ENCODE measurements at places on chromosomes 1 and 21. TPM values are rescaled to one million over a fixed set of nuclear protein-coding genes. Genes with fewer than 3 reads are reported as not detected.

Gene NR1I3
- not detected for total RNA-seq

Gene NECTIN4
- not detected for total RNA-seq

Gene SLC44A5
- 0.34 TPM for total RNA-seq

Gene PRKAA2
- total RNA-seq, result not detected

Gene APCS
- not detected for total RNA-seq

DNA sequence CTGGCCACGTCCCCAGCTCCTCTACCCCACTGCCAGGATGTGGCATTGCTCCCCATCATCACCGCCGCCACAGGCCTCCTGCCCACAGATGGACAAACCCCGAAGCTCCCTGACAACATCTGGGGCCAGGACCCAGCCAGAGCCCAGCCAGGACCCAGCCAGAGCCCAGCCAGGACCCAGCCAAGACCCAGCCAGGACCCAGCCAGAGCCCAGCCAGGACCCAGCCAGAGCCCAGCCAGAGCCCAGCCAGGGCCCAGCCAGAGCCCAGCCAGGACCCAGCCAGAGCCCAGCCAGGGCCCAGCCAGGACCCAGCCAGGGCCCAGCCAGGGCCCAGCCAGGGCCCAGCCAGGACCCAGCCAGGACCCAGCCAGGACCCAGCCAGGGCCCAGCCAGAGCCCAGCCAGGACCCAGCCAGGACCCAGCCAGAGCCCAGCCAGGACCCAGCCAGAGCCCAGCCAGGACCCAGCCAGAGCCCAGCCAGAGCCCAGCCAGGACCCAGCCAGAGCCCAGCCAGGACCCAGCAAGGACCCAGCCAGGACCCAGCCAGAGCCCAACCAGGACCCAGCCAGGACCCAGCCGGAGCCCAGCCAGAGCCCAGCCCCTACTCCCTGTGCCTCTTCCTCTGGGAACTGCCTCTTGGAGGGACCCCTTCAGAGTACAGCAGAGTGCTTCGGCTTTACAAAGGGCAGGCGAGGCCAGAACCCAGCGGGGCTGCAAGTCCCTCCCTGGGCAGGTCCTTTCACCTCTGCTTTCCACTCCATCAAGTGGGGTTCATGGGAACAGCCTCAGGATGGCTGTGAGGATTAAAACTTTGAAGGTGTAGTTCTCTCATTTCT is 43.7 kb downstream of the DISP3 start:
- DNase-seq, result no peak

GRCh38 chr1:19654886-19655717 is 9.6 kb upstream of the HTR6 start:
- DNase-seq, result no peak

- DNase-seq, result peak; percentile 55
Measured at GRCh38 chr1:100924212-100924611, 28.3 kb downstream of the SLC30A7 start.

DNA sequence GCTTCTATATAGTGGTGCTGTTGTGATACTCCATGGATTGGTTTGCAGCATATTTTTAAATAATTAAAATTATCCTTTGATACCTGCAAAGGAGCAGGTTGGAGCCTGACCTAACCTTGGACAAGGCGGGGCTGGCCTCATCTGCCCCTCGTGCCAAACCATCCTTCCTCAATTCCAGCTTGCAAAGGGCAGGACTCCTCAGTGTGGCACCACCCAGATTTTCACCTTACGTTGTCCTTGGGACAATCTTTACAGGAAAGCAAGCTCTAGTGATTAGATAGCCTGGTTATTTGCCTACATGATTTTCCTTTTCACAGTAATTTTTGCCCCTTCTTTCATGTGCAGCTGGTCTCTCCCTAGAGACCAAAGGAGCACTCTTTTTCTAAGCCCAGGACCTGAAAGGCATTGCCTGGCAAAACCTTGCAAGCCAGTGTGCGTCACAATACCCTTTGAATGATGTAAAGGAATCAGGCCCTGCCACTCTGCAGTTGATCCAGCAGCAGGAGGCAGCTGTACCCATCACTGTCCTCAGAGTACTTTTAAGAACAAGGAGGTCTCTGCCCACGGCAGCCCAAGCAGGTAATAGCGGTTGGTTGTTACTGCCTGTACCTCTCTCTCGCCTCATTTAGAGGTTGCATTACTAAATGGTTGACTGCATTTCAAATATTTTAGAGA is 99.4 kb downstream of the ADSS2 start:
- no peak for DNase-seq

- no peak for DNase-seq
Measured at GRCh38 chr1:243346468-243346867, 90.6 kb downstream of the SDCCAG8 start.

- DNase-seq, result no peak
Measured at GRCh38 chr21:32377506-32377905, 15.3 kb downstream of the URB1 start.

GRCh38 chr1:1213345-1214265 is at the start of gene TNFRSF4:
TSS of gene TNFRSF4 (minus strand) at chr1:1214153. CDS start at chr1:1214127, 26 bp downstream.
- DNase-seq, result peak; percentile 73

DNA sequence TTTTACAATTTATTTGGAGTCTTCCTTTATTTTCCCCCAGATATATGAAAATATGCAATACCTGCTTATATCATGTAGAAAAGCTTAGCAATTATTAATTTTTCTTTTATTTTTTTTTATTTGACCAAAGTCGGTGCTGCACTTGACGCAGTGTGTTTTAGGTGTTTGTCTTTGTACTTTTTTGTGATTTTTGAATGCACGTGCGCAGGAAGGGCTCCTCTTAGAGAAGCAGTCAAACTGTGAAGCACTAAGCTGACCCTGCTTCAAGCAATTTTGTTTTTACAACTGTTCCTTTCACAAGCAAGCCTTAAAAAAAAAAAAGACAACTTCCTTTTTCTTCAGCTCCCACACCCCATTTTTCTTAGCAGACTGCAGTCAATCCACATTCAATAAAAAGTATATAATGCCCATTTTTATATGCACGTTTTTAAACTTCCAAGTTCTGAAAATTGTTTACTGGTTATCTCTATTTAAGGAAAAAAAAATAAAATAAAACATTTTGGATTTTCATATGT is 267.4 kb downstream of the TM2D1 start:
- no peak for DNase-seq

- DNase-seq, result no peak
Measured at GRCh38 chr1:33966346-33967141, 102.7 kb downstream of the HMGB4 start.

DNA sequence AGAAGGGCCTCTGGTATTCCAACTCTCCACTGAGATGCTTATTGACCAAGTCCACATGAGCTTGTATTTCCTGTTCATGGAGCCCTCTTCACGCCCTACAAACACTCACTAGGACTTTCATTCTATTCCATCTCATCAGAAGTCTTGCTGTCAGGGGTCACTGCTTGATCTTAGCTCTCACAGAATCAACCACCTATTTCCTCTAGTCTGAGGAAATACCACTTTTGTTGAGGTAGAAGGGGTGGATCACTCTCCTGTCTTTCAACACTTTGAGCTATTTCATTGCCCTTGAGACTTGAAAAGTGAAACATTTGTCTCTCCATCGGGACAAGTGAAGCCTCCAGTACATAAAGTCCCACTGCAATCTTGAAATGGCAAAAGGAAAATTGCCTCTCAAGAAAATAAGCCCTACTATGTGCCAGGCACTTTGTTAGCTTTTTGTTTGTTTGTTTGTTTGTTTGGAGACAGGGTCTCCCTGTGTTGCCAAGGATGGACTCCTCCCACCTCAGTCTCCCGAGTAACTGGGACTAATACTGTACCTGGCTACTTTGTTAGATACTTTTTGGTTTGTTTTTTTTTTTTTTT is 19.8 kb upstream of the FAM110D start:
- no peak for DNase-seq
